ENCODE measurements at places on chromosomes 1 and 21.

DNA sequence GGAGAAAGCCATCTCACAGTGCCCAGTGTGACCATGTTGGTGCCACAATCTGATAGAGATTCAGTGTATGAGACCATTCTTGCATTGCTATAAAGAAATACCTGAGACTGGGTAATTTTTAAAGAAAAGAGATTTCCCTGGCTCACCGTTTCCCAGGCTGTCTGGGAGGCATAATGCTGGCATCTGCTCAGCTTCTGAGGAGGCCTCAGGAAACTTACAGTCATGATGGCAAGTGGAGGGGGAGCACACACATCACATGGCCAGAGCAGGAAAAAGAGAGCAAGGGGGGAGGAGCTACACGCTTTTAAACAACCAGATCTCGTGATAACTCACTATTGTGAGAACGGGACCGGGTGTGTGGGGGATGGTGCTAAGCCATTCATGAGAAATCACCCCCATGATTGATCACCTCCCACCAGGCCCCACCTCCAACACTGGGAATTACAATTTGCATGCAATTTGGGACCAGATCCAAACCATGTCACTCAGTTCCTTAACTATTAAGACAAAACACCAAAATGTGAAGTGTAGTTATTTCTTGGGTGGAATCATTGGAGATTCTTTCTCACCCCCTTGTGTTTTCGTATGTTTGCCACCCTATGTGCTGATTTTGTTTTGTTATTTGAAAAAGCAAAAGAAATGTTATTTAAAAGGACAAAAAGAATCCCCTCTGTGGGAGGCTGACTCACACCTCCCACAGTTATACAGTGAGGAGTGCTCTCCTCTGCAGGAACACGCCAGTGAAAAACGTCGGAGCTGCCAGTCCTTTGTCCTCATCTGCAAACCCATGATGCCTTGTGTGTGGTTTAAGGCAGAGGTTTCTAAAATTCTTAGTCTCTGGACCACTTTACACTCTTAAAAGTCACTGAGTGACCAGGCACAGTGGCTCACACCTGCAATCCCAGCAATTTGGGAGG is 46.9 kb upstream of the IFNLR1 start:
- DNase-seq: no peak

DNA sequence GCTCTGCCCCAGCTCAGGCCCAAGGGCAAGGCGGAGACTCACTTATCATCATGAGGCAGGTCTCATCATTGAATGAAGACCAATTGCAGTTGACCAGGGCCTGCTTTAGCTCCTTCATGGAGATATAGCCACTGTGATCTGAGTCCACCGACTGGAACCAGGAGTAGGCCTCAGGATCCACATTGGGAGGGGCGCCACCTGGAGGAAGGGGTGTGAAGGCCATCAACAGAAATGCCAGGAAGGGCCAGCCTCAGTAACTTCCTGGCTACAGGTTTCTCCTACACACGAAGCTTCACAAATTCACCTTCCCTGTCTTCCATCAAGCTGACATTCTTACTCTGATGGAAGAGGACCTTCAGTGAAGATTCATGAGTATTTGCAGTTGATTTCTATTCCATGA is 11.6 kb downstream of the PEF1 start:
- peak; percentile 14 for DNase-seq

GRCh38 chr1:217097819-217098218 is 374.6 kb upstream of the ESRRG start:
- DNase-seq: no peak

GRCh38 chr1:145884675-145885074 is 991 bp downstream of the ANKRD35 start:
- no peak for DNase-seq

- DNase-seq: no peak
Observed at GRCh38 chr1:7300893-7301663, 470.0 kb upstream of the VAMP3 start.

GRCh38 chr1:1332774-1333480 is 1.8 kb downstream of the TAS1R3 start:
- no peak for DNase-seq

DNA sequence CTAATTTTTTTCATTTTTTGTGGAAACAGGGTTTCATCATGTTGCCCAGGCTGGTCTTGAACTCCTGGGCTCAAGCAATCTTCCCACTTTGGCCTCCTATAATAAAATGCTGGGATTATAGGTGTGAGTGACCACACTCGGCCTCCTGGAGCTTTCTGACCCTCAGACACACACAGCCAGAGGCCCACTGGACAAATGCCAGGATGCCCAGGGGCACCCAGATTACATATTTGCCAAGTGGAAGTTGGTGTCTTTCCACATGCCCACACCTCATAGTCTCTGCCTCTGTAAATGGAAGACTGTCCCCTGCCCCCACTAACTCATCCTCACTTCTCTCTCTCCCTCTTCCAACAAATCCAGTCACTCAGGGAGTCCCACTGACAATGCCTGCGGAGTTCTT is 63.4 kb upstream of the LRP8 start:
- no peak for DNase-seq

- DNase-seq: no peak
Observed at GRCh38 chr1:15116966-15117365, 36.6 kb upstream of the TMEM51 start.

- DNase-seq: no peak
Observed at GRCh38 chr1:152111515-152111968, 3.7 kb downstream of the TCHH start.

- no peak for DNase-seq
Observed at GRCh38 chr1:43881415-43881814, 52.2 kb upstream of the ARTN start.

All from stimulated activated CD4-positive, alpha-beta T cell treated with anti-CD3 and anti-CD28 coated beads, Interleukin-15, amount 100 ng/mL, for 48 hours (primary cell).